ENCODE measurements at places on chromosomes 3 and 15.
A peak's percentile ranks its signal among the peaks of the same experiment; 100 is the strongest.

GRCh38 chr15:77944002-77944867 is 133.3 kb downstream of the TBC1D2B start:
- DNase-seq = no peak

DNA sequence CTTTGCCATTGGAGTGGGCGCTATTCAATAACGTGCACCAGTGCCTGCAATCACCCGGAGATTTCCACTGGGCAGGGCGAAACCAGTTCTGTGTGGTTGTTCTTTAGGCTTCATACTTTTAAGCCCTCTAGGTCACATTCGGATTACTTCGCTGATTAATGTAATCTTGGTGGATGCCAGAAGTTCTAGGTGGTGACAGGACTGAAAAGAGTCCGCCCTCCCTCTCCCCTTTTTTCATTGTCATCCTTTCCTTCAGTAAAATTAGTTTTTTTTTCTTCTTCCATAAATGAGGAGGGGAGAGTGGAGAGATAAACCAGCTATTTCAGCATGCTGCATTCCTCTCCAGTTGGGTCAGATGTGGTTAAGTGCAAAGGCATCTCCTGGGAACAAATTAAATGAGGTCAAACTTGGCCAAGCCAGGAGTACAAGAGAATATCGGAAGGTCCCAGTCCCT is 2.3 kb upstream of the SLC2A2 start:
- no peak for DNase-seq

DNA sequence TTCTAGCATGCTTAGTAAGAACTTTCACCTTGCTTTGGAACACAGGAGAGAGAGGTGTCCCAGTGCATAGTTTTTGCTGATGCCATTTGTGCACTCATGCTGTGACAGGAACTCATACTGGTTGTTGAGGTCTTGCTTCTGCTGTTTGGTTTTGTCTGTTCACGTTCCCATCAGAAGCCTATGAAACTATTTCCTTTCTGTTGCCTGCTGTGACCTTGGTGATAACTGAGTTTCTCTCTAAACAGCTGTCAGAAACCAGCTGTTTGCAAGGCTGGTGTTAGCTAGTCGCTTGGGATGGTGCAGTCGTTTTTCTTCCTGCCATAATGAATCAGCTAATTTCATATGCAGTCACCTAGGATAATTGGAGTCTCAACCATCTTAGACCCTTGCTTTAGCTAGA is 724.1 kb downstream of the GRM7 start:
- no peak for DNase-seq

DNA sequence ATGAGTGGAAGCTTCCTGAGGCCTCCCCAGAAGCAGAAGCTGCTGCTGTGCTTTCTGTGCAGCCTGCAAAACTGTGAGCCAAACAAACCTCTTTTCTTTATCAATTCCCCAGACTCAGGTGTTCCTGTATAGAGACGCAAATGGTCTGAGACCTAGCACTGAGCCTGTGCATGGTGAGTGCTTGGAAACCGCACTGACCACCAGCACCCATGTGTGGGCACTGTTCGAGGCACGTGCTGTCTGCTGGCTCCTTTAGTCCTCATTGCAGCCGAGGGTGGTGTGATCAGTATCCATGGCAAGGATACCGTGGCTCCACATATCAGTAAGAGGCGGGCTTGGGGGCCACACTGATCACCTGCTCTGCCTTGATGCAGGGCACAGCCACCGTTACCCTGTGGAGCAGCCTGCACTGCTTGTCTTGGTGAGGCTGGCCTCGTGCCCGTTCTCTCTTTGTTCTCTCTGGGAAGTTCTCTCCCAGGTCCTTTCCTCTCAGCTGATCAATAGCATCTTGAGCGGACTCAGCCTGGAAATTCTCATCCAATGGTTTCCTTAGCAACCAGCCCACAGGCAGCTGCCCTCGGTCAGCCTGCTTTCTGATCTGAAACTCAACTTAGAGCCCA is 101.0 kb downstream of the PLXNA1 start:
- DNase-seq = no peak

DNA sequence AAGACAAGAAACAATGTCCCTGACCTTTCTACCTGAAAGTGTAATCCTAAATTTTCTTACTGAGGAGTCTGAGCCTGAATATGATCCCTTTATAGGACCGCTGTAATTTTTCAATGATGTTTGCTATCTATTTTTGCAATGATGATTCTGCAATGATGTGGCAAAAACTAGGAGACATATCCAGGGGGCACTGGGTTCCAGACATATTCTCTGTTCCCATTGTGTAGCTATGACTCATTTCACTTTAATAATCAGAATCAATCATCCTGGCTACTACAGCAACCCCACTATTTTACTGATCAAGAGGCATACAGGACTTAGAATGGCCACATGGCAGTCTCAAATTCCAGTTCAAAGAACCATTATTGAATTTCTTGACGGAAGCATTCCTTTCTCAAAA is 85.9 kb downstream of the AQR start:
- no peak for DNase-seq

GRCh38 chr15:62141643-62142588 is 23.2 kb downstream of the C2CD4B start:
- no peak for DNase-seq

- no peak for DNase-seq
Observed at GRCh38 chr15:42070976-42071350, 23.4 kb downstream of the PLA2G4D start.

- DNase-seq = no peak
Observed at GRCh38 chr3:34066328-34066727, 267.9 kb downstream of the PDCD6IP start.

GRCh38 chr15:60381148-60381788 is 16.5 kb downstream of the ANXA2 start:
- no peak for DNase-seq

DNA sequence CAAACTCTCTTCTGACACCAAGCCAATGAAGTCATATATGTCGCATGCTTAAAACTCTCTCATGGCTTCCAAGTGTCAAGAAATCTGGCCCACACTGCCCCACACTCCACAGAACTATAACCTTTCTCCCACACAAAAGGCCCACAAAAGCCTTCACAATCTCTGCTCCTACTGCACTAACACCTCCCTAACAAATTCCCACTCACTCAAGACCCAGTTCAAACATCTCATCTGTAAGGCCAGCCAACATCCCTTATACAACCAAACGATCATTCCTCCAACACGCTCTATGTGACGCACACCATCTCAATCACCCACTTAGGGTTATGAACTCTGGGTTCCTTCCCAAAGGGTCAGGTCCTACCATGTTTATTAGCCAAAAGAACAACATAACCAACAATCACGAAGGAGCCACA is 13.5 kb downstream of the TBC1D2B start:
- no peak for DNase-seq

DNA sequence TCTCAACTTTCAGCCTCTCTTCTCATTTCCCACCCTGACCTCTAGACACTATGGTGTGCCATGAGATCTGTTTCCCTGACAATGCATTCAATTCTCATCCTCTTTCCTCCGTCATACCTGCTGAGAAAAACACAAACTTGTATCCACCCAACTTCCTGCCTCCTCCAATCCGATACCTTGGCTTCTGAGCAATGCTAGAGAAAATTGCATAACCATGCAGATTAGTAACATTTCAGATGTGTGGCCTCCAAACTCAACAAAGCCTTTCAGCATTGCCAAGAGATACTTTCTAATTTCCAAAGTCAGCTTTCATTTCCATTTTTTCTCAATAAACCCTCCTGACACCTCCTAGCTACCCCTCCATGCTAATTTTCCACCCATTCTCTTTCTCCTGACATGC is 88.5 kb downstream of the MINAR1 start:
- DNase-seq = no peak

GRCh38 chr15:80176443-80176842 is 23.6 kb downstream of the FAH start:
- DNase-seq = no peak

DNA sequence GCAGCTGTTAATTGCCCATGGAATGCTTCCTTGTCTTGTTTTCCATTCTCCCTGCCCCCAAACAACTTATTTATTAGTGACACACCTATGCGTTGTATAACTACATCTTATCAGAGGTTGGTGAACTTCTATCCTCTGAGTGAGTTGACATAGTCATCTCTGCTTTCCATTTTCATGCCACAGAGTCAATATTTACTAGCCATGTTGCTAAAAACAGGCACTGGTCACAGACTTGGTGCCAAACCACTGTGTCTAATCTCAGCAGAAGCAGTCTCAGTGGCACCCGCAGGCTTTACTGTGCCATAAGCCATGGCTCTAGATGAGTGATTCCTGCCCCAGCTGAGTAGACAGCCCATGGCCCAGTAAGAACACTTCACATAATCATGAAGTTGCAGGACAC is 26.5 kb downstream of the DAPK2 start:
- DNase-seq = no peak

GRCh38 chr3:176939022-176939817 is 258.1 kb downstream of the TBL1XR1 start:
- peak; percentile 5 for DNase-seq

- DNase-seq = no peak
Observed at GRCh38 chr3:81859524-81859923, 98.1 kb upstream of the GBE1 start.

DNA sequence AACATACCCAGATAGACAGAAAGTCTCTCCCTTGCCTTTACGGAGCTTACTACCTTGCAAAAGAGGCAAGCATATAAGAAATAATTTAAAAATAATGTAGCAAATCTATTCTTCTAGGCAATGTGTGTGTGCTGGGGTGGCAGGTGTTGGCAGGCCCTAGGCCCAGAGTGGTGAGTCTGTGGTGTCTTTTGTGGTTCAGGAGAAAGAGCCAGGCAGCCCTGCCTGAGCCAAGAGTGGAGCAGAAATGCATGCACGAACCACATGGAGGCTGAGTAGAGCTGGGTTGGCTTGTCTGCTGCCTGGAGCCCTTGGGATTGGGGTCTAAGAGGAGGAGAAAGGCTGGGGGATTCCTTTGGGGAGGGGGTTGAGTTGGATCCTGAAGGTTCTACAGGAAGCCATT is 70.2 kb upstream of the MYZAP start:
- DNase-seq = no peak

- peak; percentile 14 for DNase-seq
Observed at GRCh38 chr3:151230646-151231045, 27.6 kb upstream of the GPR171 start.

- no peak for DNase-seq
Observed at GRCh38 chr3:111895071-111895470, 36.0 kb downstream of the PHLDB2 start.

GRCh38 chr15:58559904-58560588 is 128.3 kb downstream of the LIPC start:
- DNase-seq = no peak
